ENCODE measurements at places on chromosomes 2 and 18. TPM values are rescaled to one million over a fixed set of nuclear protein-coding genes. Genes with fewer than 3 reads are reported as not detected.

The NAT8 gene
- total RNA-seq: not detected

The ESCO1 gene
- 7.3 TPM for total RNA-seq

DNA sequence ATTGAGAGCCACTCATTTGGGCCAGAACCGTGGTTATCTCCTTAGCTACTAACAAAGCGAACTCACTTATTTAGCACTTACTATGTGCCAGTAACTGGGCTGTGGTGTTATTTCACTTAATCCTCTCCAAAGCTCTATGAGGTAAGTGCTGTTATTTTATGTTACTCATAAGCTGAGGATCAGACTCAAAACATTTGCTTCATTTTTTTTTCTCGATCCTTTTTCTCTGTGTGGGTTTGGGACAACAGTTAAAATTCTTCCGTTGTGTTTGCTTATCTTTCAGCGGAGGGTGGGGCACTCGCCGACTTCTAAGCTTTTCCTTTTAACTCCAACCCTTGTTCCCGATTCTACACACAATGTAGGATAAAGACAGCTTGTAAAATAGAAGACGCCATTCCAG, 52.8 kb downstream of the TMEM178A start:
- DNase-seq: peak; percentile 63

DNA sequence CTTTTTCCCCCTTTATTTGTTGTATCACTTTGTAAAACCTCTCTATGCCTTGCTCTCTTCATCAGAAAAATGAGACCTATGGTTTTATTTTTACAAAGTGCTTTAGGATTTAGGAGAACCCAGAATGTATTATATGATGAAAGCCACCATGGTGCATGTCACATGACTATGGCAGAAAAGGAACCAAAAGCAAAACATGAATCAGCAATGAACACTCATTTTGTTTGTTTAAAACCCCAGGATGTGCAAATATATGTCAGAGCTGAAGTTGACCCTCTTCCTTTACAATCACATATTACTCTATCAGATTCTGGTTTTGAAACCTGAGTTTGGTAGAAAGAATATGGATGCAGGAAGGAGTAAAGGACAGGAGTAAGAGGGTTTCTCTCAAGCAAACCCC, 70.0 kb downstream of the FIGN start:
- DNase-seq: no peak

GRCh38 chr2:46388881-46389280, 90.5 kb upstream of the TMEM247 start:
- no peak for DNase-seq

- DNase-seq: no peak
Observed at GRCh38 chr2:59032499-59032898, 791.4 kb upstream of the FANCL start.

Data from MG63 (cell line).